ENCODE measurements at places on chromosomes 3 and 15.

DNA sequence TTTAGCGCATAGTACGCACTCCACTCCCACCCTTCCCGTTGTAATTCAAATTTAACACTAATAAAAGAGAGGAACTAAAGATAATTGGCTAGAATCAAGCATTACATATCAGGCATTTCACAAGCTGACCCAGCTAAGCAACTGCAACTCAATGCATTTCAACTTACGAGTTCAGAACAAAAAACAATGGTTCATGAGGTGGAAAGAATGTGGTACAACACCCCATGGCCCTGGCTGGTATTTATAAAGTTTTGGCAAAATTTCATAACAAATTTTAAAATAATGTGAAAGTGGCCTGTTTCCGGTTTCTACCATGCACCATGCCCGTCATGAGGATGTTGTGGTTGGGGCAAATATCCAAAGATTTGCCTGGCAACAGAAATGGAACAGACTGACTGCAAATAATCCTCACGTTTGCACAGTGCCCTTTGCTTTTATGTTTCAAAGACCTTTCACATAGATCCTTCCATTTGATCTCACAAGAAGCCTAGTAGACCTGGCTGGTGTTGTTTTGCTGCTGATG, 455.3 kb upstream of the NR2F2 start:
- DNase-seq: no peak

- DNase-seq: no peak
Measured at GRCh38 chr3:30201715-30202114, 404.7 kb upstream of the TGFBR2 start.

DNA sequence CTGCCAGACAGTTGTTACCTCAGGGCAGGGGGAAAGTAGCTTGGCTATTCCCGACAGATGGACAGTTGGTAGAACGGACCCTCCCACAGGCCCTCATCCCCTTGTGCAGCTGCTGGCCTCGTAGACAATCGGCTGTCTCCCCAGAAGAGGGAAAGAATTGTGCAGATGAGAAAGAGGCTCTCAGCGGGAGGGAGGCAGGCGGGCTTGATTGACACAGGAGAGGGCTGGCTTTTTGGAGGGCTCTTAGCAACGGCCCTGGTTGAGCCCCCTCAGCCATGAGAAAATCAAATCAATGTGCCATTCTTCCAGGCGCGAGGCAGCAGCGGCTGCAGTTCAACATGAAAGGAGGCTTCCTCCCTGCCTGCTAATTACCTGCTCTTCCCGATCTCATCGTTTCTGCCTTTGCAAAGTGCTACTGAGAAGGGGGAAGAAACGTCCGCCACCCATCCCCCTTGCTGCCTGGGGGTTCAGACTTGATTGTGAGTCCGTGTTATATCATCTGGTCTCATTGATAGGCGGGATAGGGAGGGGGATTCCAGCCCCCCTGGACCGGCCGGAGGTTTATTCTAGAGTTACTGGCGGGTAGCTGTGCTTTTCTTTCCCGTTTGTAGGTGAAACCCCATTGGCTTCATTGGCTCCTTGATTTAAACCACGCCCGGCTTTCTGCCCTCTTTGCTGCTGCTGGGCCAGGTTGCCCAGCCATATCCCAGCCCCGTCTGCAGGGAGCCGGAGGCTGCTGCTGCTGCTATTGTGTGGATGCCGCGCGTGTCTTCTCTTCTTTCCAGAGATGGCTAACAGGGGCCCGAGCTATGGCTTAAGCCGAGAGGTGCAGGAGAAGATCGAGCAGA, at the start of gene TAGLN3:
Gene TAGLN3, plus strand, starts transcription at position 287 of the 848 bp plus-strand sequence. Its CDS starts 501 bp downstream, at position 788.
- peak; percentile 78 for DNase-seq

DNA sequence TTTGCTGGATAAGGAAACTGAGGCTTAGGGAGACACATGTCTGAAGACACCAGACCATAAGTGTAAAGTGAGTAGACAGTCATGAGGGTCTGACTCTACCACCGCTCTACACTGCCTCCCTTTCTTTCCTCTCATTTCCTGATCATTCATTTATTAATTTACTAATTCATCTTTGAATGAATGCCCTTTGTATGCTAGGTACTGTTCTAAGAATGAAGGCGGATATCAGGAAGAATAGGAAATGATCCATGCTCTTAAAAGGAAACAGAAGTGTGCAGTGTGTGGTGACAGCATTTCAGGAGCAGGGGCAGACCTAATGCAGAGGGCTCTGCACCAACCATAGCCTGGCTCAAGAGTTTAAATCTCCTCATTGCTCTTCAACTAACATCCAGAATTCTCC, 31.8 kb upstream of the PSMD6 start:
- DNase-seq: no peak

- DNase-seq: no peak
Measured at GRCh38 chr3:51962854-51963530, 4.3 kb downstream of the PCBP4 start.

DNA sequence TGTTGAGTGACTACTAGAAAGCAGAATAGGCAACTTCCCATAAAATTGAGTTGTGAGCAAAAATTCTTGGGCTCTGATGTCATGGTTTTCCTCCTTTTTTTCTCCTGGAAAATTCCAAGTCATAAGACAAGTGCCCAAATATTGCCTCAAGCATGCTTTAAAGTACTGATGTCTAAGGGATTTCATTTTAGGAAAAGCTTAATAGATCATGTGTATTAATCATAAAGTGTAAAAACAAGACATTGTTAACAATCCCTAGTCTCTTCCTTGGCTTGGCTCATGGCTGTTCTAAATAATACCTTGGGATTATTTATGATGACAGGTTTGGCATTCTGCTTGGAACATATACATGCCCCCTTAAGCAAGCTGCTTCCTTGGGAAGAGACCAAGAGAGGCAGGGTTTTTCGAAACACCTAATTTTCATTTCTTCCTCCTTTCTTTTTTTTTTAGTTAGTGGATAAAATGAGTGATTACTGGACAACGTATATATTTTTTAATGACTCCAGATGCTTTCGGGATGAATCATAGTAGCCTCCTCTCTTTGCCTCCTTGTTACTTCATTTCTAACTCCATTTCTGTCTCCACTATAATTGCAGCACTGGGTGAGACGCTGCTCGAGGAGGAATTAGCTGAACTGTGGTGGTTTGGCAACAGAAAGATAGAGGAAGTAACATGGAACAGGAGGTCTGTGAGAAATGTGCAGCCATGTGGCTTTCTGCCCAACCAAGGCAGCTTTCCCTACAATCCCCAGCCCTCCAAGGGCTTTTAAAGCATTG, 104.9 kb downstream of the TPRG1 start:
- DNase-seq: no peak

DNA sequence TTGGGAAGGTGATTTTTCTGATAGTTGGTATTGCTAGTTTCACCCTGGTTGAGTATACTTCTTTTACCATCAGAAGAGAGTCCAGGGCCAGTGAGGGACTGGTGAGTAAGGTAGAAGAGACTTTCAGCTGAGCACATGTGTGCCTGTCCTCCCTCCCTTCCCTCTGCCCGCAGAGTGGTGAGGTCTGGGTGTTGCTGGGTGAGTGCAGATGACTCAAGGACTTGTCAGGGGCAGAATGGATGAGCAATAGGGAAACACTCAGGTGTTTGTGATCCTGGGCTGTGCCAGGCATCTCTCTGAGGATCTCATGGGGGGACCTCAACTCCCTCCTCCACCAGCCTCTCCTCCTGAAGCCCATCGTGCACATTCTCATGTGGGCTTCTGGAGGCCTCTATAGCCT, 76.0 kb upstream of the GSK3B start:
- DNase-seq: no peak

DNA sequence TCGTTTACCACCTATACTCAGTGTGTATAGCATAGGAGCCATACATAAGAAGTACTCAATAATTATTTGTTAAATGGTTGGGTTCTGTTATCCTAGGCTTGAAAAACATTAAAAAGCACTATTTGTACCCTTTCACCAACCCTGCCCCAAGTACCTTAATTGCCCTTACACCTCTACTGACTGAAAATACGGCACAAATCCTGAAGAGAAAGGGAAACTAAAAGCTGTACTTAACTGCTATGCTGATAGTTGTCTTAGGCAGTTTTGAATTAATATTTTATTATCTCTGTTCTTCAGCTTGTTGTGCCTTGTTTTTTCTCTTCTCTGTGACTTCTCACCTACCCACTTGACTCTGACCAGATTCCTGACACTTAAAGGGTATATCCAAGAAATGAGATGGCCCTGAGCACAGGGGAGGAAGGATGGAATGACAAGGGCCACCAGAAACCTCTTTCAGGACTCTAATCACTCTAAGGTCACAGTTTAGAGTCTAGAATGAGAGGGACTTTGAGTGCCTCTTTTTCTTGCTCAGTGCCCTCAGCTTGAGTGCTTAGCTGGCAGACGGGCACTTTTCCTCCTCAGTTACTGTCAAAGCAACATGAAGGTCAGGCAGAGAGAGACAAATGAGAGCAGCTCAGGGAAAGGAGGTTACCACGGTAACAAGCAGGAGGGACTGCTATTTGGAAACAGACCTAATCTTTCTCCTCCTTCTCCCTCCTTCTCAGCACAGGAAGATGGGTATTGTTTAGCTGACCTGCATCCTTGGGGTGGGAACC, 136.5 kb downstream of the ZNF609 start:
- DNase-seq: peak; percentile 82

DNA sequence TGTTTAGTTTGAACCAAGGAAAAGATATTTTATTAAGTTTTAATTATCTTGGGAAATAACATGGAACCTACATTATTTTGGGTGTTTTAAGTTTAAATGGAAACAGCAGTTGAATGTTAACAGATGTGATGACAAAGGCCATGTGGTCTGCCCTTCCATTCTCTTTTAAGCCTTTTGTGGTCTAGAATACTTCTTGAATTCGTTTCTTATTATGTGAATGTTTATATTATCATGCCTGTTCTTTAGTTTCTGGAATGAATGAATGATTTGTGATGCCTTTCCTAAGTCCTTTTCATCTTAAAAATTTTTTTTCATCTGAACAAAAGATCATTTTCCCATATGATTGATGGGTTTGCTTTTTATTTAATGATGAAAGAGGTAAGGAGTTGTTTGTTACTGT, 44.6 kb downstream of the SNRK start:
- no peak for DNase-seq

DNA sequence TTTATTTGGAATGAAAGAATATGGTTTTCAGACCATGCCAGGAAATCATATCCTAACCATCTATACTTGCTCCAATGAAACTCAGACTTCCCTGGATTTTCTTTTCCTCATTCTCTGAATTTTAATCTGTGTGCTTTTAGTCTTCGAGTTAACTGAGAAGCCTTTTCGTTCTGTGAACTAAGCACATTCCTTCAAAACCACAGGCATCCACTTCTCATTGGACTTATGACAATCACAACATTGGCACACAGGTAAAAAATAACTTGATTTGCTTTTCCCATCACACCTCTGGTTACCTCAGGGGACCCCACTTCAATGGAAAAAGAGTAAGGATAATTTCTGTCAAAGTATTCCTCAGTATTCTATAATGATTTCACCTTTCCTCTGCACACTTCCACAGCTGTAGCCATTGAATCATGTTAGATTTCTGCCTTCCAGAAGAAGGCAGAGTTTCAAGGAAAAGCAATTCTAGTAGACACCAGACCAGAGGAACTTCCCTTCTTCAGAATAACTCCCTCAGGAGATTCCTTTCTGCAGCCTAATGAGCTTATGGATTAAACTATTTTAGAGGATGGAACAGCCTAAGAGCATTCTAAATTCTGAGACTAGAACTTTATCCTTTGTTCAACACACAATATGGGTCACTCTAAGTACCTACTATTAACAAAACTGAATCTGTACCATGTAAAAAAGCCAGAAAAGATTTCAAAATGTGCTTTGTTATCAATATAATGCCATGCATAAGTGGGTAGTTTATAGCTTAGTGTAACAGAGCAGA, 15.9 kb downstream of the COMMD2 start:
- DNase-seq: no peak

GRCh38 chr3:181403876-181404660, 307.7 kb upstream of the SOX2 start:
- DNase-seq: no peak

DNA sequence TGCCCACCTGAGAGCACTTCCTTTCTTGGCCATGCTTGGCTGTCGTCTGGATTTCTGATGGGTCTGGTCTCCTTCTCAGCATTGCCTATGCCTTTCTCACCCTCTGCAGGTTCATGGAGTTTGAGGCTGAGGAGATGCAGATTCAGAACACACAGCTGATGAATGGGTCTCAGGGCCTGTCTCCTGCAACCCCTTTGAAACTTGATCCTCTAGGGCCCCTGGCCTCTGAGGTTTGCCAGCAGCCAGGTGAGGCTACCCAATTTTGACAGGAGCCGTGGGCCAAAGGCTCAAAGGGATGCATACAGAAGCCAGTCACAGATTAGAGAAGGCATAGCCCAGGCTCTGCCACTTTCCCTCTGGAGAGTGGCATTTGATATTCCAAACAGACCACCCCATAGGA, 10.5 kb downstream of the NUTM1 start:
- no peak for DNase-seq

- no peak for DNase-seq
Measured at GRCh38 chr3:58158442-58159153, 52.2 kb downstream of the DNASE1L3 start.

DNA sequence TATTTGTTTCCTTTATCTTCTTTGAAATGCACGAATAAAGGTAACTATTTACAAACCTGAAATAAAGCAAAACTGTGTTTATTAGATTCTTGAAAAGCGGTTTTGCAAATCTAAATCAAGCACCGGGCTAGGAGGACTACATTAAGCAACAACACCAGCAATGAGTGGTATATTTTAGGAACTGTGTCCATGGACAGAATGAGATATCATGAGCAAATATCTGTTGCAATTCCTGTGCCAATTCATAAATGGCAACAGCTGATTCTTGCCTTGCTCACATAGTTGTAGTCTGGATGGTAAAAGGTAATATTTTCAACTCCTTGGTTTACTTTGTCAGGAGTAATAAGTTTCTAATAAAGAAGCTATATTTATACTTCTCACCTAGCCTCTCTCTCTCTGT, 403.3 kb downstream of the LPP start:
- DNase-seq: no peak

DNA sequence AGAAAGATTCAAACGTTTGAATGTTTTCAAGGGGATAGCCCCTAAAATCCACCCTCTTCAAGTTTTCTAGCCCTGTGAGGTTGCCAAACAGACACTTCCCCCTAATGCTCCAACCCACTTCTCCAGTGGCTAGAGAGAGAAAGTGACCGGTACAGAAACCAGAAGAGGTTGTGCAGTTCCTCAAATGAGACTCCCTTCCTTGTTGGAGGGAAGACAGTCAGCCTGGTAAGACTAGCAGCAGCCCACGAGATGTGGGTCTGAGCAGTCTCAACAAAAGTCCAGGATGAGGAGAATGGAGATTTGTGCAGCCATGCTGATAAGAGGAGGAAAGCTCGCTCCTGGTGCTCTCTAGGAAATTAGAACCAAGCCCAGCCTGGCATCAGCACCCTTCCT, 222.8 kb upstream of the TPRG1 start:
- DNase-seq: no peak

DNA sequence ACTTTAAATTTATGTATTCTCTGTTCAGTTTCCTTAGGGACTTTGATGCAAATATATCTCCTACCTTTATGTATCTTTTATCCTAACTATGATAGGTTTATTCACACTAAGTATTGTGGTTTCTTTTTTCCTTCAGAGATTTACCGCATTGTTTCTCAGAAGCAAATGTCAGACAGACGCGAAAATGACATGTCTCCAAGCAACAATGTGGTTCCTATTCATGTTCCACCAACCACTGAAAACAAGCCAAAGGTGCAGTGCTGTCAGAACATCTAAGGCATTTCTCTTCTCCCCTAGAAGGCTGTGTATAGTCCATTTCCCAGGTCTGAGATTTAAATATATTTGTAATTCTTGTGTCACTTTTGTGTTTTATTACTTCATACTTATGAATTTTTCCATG, 18.3 kb downstream of the RAB11A start:
- no peak for DNase-seq

GRCh38 chr15:62928242-62928999, 114.1 kb upstream of the TPM1 start:
- no peak for DNase-seq

- no peak for DNase-seq
Measured at GRCh38 chr3:144502402-144502801, 530.8 kb downstream of the DIPK2A start.

All from NCI-H526 (cell line).